ENCODE measurements at places on chromosomes 3 and 15.

GRCh38 chr3:67765575-67765974 lies 111.2 kb upstream of the SUCLG2 start:
- no peak for DNase-seq

GRCh38 chr3:144341471-144341870 lies 369.8 kb downstream of the DIPK2A start:
- no peak for DNase-seq

- DNase-seq: no peak
Observed at GRCh38 chr15:44308415-44308814, 19.9 kb downstream of the GOLM2 start.

DNA sequence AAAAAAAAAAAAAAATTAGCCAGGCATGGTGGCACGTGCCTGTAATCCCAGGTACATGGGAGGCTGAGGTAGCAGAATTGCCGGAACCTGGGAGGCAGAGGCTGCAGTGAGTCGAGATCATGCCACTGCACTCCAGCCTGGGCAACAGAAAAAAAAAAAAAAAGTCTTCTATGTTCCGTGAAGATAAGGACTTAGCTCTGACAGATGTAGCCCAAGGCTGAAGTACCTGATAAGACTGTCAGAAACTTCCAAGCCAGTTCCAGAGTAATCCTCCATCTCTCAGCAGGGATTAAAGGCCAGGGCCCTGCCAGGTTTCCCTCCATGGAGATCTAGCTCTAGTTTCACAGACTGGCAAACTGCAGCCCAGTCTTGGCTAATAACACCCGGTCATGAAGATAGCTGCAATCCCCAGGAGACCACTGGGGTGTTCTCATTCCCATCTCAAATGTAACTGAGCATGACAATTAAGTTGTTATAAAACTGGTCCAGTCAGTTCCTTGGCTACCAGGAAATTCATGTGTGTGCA lies 8.5 kb downstream of the CDCP1 start:
- no peak for DNase-seq

- DNase-seq: no peak
Observed at GRCh38 chr3:152204218-152204617, 64.5 kb upstream of the MBNL1 start.

DNA sequence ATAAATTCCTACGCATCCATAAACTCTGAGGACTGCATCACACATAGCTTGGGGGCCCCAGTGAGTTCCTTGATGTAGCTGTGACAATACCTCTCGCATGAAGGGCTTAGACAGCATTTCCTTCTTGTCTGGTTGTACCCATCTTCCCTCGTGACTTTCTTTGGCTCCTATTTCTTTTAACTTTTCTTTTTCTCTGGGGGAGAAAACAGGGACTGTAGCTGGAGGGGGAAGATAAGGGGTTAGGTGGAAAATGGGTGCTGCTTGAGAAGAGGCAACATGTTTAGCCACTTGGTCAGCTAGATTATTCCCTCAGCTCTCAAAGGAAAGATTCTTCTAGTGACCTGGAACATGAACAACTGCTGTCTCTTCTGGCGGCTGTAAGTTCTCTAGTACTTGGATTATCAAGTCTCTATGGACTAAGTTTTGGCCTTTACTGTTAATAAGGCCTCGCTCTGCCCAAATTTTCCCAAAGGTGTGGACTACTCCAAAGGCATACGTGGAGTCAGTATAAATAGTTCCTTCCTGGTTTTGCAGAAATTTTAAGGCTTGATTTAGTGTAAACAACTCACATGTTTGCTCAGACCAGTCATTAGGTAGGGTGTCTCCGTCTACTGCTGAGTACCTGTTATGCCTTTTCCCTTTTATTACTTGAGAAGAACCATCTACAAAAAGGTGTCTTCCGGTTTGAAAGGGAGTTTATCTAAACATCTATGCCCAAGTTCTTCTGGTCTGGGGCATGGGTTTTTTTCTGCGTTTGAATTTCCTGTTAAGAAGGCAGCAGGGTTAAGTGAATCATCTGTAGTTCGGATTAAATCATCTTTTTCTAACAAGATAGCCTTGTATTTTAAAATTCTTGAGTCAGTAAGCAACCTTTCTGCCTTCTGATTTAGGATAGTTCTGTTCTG lies 21.0 kb upstream of the ATG7 start:
- DNase-seq: no peak

GRCh38 chr3:197317250-197317963 lies 19.0 kb upstream of the DLG1 start:
- no peak for DNase-seq

DNA sequence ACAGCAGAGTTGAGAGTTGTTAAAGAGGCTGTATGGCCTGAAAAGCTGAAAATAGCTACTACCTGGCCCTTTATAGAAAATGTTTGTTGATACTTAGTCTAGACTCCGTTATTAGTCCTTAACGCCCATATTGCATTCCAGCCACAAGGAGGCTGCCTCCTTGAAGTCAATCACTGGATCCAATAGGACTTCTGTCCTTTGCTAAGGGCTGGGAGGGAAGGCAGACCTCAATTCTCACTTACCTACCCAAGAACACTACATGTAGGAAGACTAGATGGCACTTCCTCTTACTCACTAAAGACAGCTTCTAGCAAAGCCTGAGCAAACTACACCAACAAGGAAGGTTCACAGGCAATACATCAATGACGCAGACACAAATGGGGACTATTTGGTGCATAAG lies 139.5 kb upstream of the HACD2 start:
- DNase-seq: no peak

DNA sequence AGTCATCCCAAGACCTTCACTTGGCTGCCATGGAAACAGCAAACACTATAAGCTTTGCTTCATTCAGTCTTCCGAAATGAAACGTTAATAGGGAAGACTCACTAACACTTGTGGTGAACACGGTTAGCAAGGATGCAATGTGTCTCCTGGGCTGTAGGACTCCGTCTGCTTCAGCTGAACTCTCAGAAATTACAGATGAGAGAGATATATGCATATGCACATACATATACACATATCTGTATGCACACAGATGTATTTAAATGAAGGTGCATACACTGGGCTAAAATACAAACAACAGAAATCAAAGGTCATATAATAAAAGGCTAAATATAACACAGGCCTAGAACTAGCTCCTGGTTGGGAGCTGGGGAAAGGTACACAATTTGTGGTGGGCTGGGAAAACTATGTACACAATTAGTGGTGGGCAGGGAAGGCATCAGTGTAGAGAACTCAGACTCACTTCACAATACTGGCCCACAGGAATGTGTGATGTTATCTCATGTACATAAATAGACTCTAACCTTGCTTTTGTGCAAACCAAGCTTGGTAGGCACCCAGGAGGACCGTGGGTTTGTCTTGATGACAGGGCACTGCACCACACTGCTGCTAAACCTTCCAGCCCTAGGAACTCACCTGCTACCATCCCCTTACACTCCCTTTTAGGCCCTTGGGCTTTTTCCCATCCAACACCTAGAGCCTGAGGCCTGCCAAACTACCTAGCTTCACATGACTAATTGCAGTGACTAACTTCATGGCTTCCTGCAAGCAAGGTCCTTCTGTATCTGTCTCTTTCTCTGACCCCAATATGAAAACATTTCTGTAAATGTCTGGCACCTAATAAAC lies 873.1 kb downstream of the NSUN3 start:
- DNase-seq: no peak

DNA sequence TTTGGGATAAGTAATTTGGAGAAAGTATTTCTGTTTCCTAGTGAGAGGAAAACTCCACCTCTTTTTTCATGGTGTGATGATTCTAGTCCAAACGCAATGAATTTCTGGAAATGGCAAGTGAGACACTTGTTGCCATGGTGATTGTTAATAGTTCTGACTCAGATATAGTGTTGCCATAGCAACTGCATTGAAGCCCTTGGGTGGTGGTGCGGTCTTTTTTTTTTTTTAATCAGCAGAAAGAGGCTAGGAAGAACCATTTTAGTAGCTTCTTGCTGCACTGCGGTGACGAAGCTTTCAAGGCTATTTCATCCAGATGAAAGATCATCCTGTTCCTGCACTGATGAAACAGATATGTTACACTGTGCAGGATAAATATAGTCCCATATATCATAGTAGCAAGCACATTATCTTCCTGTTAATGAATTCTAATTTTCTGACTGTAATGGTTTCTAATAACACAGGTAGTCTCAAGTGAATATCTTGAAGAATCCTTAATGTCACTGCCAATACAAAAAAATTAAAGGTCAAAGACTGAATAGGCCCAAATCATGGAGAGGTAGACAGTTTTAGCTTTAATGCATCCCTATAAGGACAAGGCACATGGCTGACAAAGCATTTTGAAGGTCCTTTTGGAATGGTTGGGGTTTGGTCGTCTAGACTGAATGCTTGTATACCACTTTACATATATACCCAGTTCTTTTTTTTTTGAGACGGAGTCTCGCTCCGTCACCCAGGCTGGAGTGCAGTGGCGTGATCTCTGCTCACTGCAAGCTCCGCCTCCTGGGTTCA lies 125.1 kb upstream of the ZBTB20 start:
- no peak for DNase-seq

DNA sequence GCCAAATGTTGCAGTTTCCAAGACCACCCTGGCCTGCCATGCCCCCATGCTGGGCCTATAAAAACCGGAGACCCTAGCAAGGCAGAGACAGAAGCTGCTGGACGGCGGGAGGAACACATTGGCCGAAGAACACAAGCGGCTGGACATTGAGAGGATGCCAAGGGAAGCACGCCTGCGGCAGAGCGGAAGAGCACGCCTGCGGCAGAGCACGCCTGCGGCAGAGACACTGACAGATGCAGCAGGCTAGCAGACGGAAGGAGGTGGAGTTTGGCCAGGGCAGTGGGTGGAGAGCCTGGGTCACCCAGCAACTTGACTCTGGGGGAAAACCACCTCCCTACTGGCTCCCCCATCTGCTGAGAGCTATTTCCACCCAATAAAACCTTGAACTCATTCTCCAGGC lies 322.3 kb upstream of the TBL1XR1 start:
- no peak for DNase-seq

- no peak for DNase-seq
Observed at GRCh38 chr15:52661909-52662308, 17.3 kb downstream of the ATOSA start.
